ENCODE measurements at places on chromosomes 2 and 18. TPM values are rescaled to one million over a fixed set of nuclear protein-coding genes. Genes with fewer than 3 reads are reported as not detected.

The SCTR gene
- 10.3 TPM for polyA plus RNA-seq

The FOXI3 gene
- 0.14 TPM for polyA plus RNA-seq

The TGFA gene
- 18.9 TPM for polyA plus RNA-seq

The COL6A3 gene
- polyA plus RNA-seq = 270 TPM

The SPATA3 gene
- polyA plus RNA-seq = not detected

The CCL20 gene
- not detected for polyA plus RNA-seq

The AOX1 gene
- 2.5 TPM for polyA plus RNA-seq

The LOXHD1 gene
- 0.66 TPM for polyA plus RNA-seq

The GATA6 gene
- 11.3 TPM for polyA plus RNA-seq

The RGPD3 gene
- 0.06 TPM for polyA plus RNA-seq

The ALKAL2 gene
- 6.7 TPM for polyA plus RNA-seq

The NFU1 gene
- polyA plus RNA-seq = 64.6 TPM

The ZCCHC2 gene
- 19.6 TPM for polyA plus RNA-seq

The FIGN gene
- 9.9 TPM for polyA plus RNA-seq

The PDCL3 gene
- 43.1 TPM for polyA plus RNA-seq

The KIF5C gene
- polyA plus RNA-seq = 7.8 TPM

The PDE11A gene
- 4.7 TPM for polyA plus RNA-seq

The PKDCC gene
- polyA plus RNA-seq = 359 TPM

The C1GALT1C1L gene
- 3.7 TPM for polyA plus RNA-seq

The ITGB6 gene
- 16.8 TPM for polyA plus RNA-seq

The DIPK1C gene
- 0.46 TPM for polyA plus RNA-seq

The RRM2 gene
- polyA plus RNA-seq = 46.6 TPM

The PAIP2B gene
- polyA plus RNA-seq = 18.5 TPM

The PSMA8 gene
- not detected for polyA plus RNA-seq

The FASTKD2 gene
- 45.5 TPM for polyA plus RNA-seq

The SLC9A2 gene
- polyA plus RNA-seq = 5.6 TPM

The UGT1A10 gene
- not detected for polyA plus RNA-seq

The LAMA3 gene
- 2.2 TPM for polyA plus RNA-seq

The TIGD1 gene
- polyA plus RNA-seq = 10.9 TPM
